ENCODE measurements at places on chromosomes 2 and 18.
A peak's percentile ranks its signal among the peaks of the same experiment; 100 is the strongest.

- peak; percentile 32 for DNase-seq
Observed at GRCh38 chr2:26172189-26172870, 558 bp upstream of the GAREM2 start.

DNA sequence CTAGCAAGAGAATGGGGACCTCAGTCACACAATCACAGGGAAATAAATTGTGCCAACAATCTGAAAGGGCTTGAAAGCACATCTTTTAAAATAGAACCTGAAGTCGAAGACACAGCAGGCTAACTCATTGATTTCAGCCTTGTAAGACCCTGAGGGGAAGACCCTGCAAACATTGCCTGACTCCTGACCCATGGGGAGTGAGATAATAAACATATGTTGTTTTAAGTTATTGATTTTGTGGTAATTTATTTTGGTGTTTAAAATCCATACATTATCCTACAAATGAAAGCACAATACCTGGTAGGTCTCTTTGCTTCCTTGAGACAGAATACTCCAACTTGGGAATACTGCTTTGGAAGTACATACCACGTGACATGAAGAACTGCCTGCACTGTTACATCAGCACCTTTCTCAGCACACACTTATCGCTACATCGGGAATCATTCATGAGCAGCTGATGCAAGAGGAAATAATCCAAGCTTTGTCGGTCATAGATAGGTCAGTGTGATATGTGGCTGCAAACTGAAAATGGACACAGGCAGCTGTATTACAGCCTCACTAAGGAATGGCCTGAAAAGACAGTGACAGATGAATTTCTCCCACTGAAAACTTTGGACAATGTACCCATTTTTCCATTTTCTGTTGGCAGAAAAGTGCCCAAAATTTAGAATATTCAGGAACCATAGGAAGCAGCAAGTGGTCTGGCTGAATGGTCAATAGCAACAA lies 494.5 kb upstream of the MAP2 start:
- DNase-seq = no peak

GRCh38 chr2:241035142-241035817 lies 36.9 kb downstream of the SNED1 start:
- DNase-seq = peak; percentile 40

GRCh38 chr2:48767330-48767729 lies 11.8 kb upstream of the LHCGR start:
- no peak for DNase-seq

- no peak for DNase-seq
Observed at GRCh38 chr18:3966642-3967358, 488.3 kb downstream of the DLGAP1 start.

DNA sequence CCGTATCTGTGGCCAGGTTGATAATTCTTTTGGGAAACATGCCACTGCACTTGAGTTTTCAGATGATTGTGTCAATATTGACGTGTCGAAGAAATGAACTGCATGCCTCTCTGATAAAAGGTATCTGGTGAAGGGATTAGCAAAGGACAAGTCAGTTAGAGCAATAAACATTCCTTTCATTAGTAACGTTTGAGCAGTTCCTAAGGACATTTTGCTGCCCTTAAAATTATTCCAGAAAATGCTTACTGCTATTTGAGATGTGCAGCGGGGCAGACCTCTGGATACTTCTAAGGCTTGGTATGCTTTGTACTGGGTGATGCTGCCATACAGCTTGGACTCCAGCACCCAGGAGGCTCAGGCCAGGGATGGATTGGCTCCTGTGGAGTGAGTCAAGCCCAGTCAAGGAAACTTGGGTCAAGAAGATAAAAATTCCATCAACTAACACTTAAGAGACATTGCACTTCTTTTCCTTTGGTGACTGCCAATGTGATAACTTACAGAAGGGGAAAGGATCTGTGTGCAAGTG lies 166.7 kb downstream of the FHOD3 start:
- DNase-seq = no peak
